ENCODE measurements at places on chromosomes 13 and 19. TPM values are rescaled to one million over a fixed set of nuclear protein-coding genes. Genes with fewer than 3 reads are reported as not detected.

SPRY2 gene
- 19.5 TPM for total RNA-seq

KLK12 gene
- not detected for total RNA-seq

PTGER1 gene
- not detected for total RNA-seq

KIR2DL4 gene
- not detected for total RNA-seq

TMEM91 gene
- 7.7 TPM for total RNA-seq

DPF1 gene
- 1.0 TPM for total RNA-seq

CCDC194 gene
- total RNA-seq, result 13.6 TPM

SELENOV gene
- total RNA-seq, result not detected

PALM gene
- total RNA-seq, result 36.1 TPM

CELF5 gene
- total RNA-seq, result 6.4 TPM

SMIM7 gene
- total RNA-seq, result 90.2 TPM

TMC4 gene
- total RNA-seq, result 0.45 TPM

PALM3 gene
- total RNA-seq, result 0.30 TPM

HSPBP1 gene
- total RNA-seq, result 29.6 TPM

TPTE2 gene
- total RNA-seq, result not detected

CYSLTR2 gene
- 4.3 TPM for total RNA-seq

IQCN gene
- total RNA-seq, result 9.1 TPM

LHB gene
- total RNA-seq, result not detected

SIAH3 gene
- total RNA-seq, result 0.18 TPM

LILRB3 gene
- 3.1 TPM for total RNA-seq

ELANE gene
- not detected for total RNA-seq

TRPM4 gene
- total RNA-seq, result 2.9 TPM

SETDB2 gene
- 9.1 TPM for total RNA-seq

SIGLEC6 gene
- total RNA-seq, result not detected

SULT2B1 gene
- total RNA-seq, result not detected

MAB21L1 gene
- 0.48 TPM for total RNA-seq

CEACAM4 gene
- not detected for total RNA-seq

SGCG gene
- 0.15 TPM for total RNA-seq

MEIS3 gene
- total RNA-seq, result 23.7 TPM

NLRP9 gene
- total RNA-seq, result not detected

IZUMO4 gene
- total RNA-seq, result 15.3 TPM

EFNA2 gene
- not detected for total RNA-seq

ZNF14 gene
- 19.9 TPM for total RNA-seq

PDCD2L gene
- total RNA-seq, result 8.5 TPM

CYP4F8 gene
- total RNA-seq, result not detected

FAM216B gene
- 0.24 TPM for total RNA-seq

MPND gene
- total RNA-seq, result 5.2 TPM

ZNF649 gene
- 9.4 TPM for total RNA-seq

MAST3 gene
- total RNA-seq, result 12.2 TPM

ANGPTL4 gene
- 2.1 TPM for total RNA-seq

ANGPTL8 gene
- total RNA-seq, result not detected

UPK1A gene
- total RNA-seq, result not detected

SERPINE3 gene
- total RNA-seq, result not detected

GPR4 gene
- 3.3 TPM for total RNA-seq

KIR3DL2 gene
- not detected for total RNA-seq

CEACAM7 gene
- total RNA-seq, result not detected

Measured in ovary (tissue), 10 donors.